ENCODE measurements at places on chromosomes 13 and 19.

DNA sequence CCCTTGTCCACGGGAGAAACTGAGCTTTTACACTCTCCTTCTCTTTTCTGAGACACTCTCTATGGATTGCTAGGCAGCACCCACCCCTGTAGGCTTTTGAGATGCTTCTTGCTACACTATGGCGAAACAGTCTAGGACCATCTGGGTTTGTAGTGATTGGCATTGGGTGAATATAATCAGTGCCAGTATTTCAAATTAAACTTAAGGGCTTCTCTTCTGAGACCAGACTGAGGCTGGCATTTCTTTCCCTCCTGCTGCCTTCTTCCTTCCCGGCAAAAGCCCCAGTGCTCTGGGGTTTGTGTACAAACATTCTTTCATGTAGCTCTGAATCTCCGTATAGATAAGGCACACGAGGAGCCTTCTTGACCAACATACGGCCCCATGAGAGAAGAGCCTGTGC lies 276.7 kb downstream of the SLC7A1 start:
- DNase-seq = no peak

DNA sequence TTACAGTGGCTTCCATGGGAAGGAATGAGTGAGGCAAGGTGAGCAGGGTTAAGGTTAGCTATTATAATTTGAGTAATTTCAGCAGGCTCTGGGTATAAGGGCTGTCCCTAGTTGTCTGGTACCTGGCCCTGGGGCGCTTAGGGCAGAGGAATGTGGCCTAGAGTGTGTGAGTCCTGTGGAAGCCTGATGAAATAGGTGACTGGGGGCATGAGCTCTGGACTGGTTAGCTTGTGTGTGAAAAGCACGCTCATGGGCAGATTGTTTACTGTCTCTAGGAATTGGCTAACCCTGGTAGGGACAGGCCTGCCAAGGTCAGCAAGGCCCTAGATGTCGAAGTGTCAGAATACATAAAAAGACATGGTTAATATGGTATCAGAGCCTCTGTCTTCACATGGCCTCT lies 42.5 kb downstream of the SPRYD7 start:
- DNase-seq = no peak

GRCh38 chr19:6873708-6874431 lies 13.5 kb upstream of the ADGRE1 start:
- DNase-seq = no peak

DNA sequence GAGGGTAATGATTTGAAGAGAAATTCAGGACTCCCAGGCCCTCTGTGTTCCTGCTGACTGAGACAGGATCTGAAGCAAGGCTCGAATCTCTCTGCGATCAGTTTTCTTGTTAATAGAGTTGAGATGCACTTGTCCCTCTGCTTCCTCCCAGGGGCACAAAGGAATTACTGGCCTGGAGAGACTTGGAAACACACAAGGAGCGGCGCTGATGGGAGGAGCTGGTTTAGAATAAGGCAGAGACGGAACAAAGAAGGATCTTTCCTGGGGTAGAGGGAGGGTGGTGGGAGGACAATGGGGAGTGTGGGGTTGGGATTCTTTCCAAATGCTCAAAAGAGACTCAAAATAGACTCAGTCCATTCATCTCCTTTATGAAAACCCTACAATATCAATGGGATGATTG lies 719.1 kb downstream of the UQCRFS1 start:
- DNase-seq = no peak

- no peak for DNase-seq
Measured at GRCh38 chr19:13095934-13096927, 6.4 kb downstream of the LYL1 start.

DNA sequence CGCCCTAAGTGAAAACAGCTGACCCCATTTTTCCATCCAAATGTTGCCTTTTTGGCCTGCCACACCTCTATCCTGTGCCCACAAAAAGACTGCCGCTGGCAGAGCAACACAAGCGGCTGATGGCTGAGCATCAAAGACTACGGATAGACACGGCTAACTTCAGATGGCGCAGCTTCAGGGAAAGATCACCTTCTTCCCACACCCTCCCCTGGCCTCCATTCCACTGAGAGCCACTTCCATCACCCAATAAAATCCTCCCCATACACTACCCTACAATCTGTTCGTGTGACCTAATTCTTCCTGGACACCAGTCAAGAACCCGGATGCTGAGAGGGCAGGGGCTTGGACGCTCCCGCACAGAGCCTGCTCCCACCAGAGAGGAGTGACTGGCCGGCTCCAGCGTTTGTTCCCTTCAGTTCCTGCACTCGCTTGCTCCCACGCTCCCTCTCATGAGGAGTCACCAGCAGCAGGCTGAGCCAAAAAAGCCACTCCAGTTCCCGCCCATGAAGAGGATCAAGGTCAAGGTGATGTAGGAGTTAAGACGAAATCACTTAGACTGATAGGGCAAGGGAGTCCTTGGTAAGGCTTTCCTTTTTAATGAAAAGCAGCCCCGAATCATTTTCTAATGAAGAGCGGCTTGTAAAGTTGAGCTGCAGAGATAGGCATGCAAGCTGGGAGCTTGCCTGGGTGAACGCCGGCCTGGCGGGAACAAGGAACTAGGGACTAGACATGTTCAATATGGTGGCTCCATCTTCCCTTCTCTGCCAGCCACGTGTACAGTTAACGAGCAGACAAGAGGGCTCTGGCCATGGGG lies 35.7 kb downstream of the TSKS start:
- DNase-seq = no peak

GRCh38 chr19:6736169-6736916 lies 1.0 kb downstream of the GPR108 start:
- DNase-seq = peak; percentile 84

- DNase-seq = no peak
Measured at GRCh38 chr13:107545946-107546502, 669.3 kb downstream of the LIG4 start.

GRCh38 chr19:13979244-13979615 lies 26.9 kb downstream of the RFX1 start:
- DNase-seq = no peak

GRCh38 chr19:6429419-6430221 lies 3.9 kb downstream of the SLC25A41 start:
- DNase-seq = no peak

- peak; percentile 13 for DNase-seq
Measured at GRCh38 chr19:53432088-53432661, 391 bp downstream of the ZNF761 start.

DNA sequence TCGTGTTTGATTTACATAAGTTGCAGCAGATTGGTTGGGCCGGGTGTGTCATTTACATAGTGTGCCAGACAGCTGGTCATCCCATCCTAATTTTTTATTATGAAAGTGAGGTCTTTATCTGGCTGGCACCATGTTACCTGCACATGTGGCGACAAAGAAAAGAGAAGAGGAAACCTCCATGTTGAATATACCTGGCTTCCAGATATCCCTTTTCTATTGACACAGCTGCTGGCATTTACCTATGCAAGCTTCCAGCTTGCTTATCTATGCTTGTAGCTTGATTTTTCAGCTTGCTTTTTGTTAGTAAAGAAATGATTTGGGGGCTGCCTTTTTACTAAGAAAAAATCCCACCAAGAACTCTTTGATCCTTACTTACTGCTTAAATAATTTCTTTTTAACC lies 681.3 kb upstream of the SLITRK1 start:
- DNase-seq = no peak

DNA sequence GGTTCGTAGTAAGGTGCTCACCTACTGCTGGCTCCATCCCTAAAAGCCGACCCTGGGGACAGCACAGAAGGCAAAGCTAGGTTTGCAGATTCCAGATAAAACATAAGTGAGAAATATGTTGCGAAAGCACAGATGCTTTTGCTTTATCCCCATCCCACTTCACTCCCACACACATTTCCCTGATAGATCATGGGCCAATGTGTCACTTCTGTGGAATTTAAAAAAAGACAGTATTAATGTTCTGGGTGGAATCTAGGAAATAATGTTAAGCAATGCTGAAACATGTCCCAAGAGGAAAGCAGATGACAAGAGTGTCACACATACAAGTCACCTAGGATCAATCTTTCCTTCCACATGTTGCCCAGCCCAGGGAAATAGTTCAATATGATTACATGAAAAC lies 661.0 kb upstream of the MIR17HG start:
- DNase-seq = no peak

- no peak for DNase-seq
Measured at GRCh38 chr13:106096661-106097092, 438.8 kb downstream of the EFNB2 start.

DNA sequence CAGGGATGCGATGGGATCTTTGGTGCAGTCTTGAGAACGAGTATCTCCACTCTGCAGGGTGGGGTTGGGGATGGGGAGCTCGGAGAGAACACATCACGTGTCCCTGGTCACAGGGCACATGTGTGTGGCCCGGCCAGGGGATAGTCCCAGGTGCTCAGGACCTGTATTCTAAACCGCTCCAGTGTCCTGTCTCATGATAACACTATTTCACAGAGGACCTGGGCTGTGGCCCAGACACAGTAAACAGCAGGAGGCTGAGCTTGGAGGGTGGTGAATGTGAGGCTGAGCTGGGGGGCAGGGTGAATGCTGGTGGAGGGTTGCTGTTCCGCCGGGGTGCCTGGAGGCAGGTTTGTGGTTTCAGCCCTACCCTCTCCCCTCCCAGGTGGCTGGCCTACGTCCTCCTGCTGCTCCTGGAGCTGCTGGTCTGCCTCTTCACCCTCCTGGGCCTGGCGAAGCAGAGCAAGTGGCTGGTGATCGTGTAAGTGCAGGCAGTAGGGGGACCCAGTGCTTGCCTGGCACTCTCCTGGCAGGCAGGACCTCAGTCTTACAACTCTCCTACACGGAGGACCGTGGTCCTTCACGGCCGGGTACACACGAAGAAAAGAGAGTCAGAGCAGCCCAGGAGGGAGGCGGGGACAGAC lies 11.1 kb downstream of the TTYH1 start:
- no peak for DNase-seq

GRCh38 chr19:1073063-1073955 lies 6.3 kb downstream of the ARHGAP45 start:
- DNase-seq = no peak

DNA sequence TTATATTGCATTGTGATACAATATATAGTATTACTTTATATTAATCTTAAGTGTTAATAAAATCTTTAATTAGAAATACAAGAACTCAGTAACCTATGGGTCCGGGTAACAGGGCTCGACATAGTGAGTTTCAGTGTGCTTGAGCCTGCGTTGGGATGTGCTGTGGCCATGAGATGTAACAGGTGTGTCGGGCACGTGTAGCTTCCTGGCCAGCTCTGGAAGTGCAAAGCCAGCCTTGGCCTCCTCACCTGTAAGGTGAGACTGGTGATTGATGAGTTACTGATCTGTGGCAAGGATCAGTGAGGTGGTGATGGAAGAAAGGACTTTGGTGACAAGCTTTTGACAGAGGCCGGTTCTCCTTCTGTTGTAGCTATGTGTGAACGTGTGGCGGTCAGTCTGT lies 19.2 kb downstream of the ATP4B start:
- DNase-seq = no peak

DNA sequence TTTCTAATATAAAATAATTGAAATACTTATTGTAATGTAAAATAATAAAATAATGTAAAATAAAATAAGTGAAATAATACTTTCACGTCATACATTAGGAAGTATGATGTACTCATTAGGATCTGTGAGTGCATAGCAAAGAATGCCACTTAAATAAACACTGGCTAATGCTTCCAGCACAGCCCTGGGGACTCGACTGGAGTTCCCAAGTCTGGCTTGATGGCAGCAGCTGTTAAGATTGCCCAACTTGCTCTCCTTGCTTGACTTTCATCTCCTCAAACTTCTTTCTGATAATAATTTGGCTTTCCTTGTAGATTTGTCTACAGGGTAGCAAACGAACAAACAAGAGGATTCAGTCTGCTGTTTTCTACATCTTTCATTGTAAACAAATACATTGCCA lies 191.9 kb downstream of the COG6 start:
- DNase-seq = no peak

- DNase-seq = peak; percentile 35
Measured at GRCh38 chr13:49669735-49670309, 21.5 kb downstream of the EBPL start.

DNA sequence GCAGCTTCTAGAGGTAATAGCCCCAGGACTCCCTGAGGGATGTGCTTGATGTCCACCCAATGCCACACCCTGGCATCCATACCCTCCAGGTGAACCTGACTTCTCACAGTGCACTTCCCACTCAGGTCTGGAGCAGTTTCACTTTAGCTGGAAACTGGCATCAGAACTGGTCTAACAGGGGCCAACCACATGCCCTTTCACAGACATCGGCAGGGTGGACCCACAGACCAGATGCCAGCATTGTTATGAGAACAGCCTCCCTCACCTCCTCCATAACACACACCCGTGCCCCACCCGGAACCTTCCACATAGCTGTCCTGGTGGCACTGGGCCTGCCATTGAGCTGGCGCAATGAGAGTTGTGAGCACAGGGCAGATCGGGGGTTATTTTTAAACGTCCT lies 77.4 kb upstream of the GPR12 start:
- no peak for DNase-seq

GRCh38 chr13:113539822-113540221 lies 44.7 kb upstream of the TFDP1 start:
- no peak for DNase-seq

DNA sequence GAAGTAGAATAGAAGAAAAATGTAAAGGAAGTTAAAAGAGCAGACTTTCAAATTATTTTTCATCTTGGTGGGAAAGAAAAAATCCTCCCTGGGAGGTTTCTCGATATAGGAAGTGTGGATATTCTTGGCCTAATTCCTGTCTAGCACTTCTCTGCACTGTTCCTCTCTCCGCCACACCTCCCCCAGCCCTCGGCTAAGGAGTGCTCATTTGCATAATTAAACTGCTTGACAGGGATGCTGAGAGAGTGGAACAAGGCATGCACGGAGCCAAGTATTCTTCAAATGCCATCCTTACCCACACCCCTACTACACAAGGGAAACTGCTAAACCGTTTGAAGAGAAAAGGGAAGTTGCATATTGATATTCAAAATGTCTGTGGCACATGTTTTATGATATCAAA lies 511.0 kb upstream of the HTR2A start:
- DNase-seq = no peak

- no peak for DNase-seq
Measured at GRCh38 chr13:85650613-85651012, 148.6 kb downstream of the SLITRK6 start.

DNA sequence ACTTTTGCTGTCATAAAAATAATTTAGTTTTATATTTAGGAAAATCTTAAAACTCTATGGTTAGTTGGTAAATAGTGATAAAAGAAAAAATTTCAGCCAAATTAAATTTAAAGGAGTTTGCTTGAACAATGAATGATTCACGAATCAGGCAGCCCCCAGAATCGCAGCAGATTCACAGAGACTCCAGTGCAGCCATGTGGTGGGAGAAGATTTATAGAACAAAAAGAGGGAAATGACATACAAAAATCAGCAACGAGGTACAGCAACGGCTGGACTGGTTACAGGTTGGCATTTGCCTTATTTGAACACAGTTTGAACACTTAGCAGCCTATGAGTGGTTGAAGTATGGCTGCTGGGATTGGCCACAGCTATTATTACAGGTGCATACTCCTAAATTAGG lies 96.4 kb upstream of the MYCBP2 start:
- DNase-seq = no peak

GRCh38 chr19:29871143-29871542 lies 59.4 kb downstream of the CCNE1 start:
- no peak for DNase-seq

DNA sequence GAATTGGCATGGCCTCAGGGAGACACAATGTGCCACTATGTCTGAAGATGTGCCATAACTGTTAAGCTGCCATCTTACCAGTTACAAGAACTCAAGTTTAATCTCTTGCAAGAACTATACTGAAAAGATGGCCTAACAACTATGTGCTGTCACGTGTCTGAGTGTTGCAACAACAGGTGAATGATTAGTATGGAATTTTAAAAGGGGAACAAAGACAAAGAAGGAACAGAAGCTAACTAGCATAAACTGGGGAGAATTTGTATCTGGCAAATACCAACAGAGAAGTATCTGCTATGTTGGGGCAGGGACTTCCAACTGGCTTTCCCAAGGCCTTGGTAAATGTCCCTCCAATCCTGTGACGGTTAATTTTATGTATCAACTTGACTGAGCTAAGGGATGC lies 11.5 kb upstream of the ACOD1 start:
- no peak for DNase-seq
